ENCODE measurements at places on chromosomes 2 and 18.

GRCh38 chr2:196284144-196284844 lies 112.9 kb upstream of the STK17B start:
- DNase-seq = no peak

- DNase-seq = no peak
Observed at GRCh38 chr2:199163613-199164458, 293.9 kb downstream of the SATB2 start.

GRCh38 chr2:166841679-166842078 lies 46.6 kb upstream of the XIRP2 start:
- no peak for DNase-seq

DNA sequence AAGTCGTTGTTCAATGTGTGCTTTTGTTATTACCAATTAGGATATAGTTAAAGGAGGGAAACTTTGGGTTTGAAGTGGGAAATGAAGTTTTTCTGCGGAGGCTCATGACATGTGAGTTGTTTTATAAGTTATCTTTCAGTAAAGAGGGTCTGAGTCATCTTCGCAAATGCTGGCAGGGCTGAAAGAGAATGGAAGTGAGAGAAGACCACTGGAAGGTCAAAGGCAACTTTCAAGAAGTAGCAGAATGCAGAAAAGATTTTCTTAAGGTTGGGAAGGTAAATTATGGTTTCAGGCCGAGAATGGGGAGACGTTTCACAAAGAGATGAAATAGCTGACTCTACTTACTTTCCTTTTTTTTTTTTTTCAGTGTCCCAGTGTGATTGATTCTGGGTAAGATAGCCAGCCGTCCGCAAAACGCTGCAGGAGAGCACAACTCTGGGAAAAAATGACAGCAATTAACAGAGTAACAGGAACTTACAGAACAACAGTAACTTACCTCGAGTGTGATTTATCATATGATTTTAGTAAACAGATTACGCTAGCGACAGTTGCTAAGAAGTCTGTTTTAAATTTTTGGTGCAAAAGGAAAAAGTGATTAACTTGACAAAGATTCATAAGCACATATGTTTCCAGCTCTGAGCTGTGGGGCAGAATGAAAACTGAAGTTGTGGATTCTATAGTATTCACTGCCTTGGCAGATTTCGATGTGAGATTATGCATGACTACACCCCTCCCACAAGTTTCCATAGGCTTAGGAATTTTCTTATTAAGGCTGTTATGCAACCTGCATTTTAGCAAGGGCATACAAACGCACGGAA lies 46.8 kb upstream of the ACTR3 start:
- no peak for DNase-seq

- no peak for DNase-seq
Observed at GRCh38 chr18:63848159-63848558, 39.3 kb upstream of the SERPINB2 start.

GRCh38 chr2:191691016-191691735 lies 13.2 kb downstream of the NABP1 start:
- no peak for DNase-seq

DNA sequence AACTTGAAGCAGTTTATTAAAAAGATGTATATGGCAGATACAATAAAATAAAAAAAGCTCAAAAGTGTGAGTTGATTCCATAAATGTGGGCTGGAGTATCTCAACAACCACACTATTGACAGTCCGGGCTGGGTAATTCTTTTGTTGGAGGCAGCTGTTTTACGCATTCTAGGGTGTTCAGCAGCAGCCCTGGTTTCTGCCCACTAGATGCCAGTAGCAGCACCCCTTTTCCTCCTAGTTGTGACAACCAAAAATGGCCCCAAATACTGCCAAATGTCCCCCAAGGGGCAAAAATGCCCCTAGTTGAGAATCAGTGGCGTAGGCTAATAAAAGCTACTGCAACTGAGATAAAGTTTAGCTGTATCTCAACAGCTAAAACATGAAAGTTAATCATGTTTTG lies 44.8 kb downstream of the CHMP3 start:
- no peak for DNase-seq

DNA sequence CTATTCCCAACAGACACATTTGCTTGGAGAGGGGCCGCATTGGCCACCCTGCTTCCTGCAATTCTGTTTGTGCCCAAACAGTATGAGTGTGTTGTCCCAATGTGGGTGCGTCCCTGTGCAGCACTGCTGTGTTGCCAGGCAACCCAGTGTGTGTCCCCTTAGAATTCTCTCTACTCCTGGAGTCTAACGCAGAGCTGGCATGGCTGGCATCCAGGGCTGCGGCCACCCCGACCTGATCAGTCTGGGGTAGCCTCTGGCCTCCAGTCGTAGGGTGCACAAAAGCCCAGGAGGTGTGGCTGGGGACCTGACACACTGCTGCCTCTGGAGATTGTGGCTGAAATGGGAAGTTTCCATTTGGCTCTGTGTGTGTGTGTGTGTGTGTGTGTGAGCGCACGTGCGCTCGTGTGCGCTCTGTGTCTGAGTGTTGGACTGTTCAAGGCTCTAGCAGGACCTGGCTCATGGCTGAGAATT lies 48.0 kb downstream of the TEX44 start:
- DNase-seq = no peak

GRCh38 chr2:197996583-197996982 lies 192.2 kb downstream of the PLCL1 start:
- no peak for DNase-seq

DNA sequence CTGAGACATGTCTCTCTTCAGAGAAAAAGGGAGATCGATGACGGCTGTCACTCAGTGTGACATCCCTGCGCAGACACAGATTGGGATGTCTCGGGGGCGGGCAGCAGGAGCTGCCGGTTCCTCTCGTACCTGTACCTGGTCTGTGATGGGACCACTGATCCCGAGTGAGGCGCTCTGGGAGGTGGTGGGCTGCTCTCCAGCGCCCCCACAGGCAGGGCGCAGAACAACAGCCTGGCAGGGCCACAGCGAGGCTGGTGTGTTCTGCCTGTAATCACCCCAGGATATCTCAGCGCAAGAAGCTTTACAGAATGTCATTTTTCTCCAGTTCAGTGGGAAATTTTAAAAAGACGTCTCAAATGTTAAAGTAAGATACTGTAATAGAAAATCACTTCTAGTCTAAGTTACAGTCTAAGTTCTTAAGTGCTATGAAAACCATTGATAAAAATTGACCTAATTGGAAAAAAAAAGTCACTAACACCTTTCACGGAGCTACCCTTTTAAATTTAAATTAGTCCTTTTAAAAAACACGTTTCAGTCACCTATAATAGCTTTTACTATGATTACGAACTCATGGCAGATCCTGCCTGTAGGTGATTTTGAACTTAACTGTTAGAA lies 189.8 kb downstream of the SNTG2 start:
- DNase-seq = peak; percentile 49

- DNase-seq = no peak
Observed at GRCh38 chr18:148841-149240, 9.5 kb upstream of the USP14 start.

DNA sequence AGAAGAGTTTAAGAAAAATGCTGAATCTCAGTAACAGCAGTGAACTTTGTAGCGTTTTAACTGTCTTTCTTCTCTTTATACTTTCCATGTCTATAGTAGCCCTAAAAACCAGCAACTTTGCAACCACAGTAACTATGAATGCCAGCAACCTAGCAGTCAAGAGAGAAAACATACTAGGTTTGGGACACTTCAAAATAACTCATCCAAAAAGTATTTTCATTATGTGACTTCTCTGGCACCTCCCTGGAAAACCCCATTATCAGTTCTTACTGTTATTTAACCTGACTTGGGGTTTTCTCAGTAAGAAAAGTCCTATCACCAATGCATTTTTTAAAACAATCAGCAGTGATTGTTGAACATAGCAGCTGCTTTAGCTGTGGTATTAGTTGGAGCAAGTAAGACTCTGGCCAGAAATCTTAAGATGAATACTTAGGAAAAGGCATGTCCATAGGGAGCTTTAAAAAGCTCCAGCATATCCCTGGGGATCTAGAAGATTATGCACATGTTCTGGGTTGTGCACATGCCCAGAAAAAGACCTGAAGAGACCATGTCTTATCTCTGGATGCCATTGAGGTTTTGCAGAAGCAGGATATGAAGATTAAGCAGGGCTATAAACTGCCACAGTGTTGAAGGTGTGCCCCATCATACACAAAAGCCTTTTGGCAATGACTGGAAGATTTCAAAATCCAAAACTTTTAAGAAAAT lies 411.3 kb downstream of the CMPK2 start:
- DNase-seq = no peak

GRCh38 chr2:233982421-233983121 lies 65.4 kb downstream of the TRPM8 start:
- no peak for DNase-seq

DNA sequence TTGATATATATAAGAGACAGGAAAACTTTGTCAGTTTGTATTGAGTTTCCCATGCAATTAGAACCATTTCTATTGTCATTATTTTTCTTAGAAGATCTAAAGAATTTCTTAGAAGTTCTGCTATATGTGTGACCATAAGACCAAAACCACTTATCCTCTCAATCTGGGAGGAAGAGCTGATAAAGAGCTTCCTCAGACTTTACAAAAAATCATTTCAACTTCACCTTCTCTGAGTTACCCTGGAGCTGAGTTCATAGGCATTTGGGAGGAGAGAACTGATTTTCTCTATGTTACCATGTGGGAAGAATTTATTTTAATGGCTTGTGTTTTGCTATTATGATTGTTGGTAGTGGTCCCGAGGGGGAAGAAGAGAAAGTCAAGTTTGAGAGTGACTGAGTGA lies 329.3 kb downstream of the GPD2 start:
- no peak for DNase-seq

DNA sequence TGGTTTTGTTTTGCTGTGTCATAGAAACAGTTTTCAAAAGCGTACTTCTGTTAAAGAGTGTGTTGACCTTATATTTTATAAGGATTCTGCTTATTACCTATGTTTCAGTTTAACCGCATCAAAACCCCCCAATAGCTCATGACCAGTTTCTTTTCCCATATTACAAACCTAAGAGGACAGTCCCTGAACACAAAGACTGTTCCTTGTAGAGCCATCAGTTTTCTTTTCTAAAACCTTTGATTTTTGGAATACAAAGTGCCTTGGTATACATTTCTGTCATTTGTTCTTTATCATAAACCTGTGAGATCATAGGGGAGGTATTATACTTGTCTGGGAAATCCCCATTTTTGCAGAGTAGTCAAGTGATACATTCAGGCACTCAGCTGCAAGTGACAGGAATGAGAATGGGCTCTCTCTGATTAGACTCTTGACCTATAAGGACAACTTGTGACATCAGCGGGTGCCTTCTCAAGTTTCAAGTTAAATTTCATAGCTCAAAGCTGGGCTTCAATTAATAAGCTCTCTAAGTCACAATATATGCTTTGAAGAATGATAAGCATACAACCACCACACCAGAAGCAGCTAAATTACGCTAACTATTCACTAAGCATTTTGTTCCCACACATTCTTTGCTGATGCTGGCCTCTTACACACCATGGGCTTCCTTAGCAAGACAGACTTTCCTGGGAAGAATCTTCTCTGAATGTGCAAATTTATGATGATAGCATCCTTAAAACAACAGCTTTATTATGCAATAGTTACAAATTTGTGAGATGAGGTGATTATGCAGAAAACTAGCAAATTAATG lies 97.5 kb upstream of the CD302 start:
- DNase-seq = no peak

DNA sequence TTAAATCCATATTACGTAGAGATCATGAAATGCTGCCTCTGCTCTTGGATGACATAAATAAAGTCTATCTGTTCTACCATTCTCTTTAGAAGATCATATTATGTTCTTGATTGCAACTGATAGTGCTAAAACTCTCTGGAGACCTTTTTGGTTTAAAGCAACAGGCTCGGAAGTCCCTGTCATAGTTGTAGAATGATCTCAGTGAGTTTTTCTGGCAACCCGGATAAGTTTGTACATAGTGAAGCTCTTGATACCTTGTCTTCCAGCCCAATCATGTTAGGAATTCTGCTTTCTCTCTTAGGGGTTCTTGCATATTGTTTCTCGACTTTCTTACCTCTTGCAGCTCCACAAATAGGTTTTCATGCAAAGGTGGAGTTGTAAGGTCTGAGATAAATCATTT lies 156.1 kb downstream of the TTC27 start:
- no peak for DNase-seq
